ENCODE measurements at places on chromosomes 6 and 20.
A peak's percentile ranks its signal among the peaks of the same experiment; 100 is the strongest.

DNA sequence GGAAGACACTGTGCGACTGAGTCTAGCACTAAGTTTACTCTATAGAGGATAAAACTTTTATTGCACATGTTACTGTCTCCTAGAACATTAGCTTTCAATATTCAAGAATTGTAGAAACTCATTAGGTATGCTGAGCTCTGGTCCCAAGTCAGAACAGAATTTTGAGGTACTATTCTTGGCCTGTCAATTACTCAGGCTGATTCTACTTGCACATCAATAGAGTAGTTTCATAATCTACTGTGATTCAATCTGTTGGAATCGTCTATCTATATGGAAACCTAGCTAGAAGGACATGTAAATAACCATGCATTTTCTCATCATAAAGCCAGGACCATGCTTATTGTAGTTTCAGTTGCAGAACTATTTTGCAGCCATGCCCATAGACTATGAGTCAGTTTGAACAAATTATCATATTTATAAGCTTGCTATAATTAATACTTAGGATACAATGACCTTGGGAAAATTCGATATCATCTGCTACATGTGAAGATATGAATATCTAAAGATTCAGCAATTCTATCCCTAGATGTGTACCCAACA, 41.6 kb downstream of the FLRT3 start:
- DNase-seq: no peak

- no peak for DNase-seq
Observed at GRCh38 chr20:36519012-36519719, 22.2 kb upstream of the MYL9 start.

DNA sequence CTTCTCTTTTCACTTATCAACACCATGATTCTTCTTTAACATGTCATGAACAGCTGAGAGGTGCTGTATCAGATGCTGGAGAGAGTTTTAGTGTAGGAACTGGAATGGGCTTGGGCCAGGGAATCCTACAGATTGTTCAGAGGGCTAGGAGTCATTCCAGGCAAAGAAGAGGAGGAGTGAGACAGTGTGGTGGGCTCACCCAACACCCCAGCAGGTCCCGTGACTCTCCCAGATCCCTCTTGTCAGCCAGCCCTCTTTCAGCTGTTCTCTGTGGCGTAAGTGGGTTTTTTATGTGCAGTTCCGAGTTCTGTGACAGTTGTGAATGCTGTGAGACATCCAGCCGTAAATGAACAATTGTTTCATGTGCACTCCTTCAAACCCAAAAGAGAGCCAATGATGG, 31.4 kb upstream of the CEP162 start:
- DNase-seq: no peak

GRCh38 chr6:16229700-16230099, 8.7 kb upstream of the GMPR start:
- DNase-seq: no peak

DNA sequence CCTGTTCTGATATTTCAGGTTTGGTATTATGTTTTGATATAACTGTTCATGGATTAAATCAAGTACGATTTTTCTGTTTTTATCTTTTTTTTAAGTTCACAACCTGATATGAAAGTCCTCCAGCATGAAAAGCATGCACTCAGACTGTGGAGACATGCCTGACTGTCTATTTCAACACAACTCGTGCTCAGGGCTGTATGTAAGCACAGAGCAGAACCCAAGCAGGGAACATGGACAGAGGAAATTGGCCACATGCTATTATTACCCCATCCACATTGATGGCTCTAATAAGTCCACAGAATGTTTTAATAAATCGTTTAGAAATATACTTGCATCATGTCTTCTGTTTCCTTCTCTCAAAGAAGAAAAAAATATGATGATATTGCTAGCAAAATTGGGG, 730.4 kb downstream of the C6orf118 start:
- DNase-seq: no peak

- DNase-seq: no peak
Observed at GRCh38 chr6:165821754-165822153, 158.7 kb upstream of the PDE10A start.

DNA sequence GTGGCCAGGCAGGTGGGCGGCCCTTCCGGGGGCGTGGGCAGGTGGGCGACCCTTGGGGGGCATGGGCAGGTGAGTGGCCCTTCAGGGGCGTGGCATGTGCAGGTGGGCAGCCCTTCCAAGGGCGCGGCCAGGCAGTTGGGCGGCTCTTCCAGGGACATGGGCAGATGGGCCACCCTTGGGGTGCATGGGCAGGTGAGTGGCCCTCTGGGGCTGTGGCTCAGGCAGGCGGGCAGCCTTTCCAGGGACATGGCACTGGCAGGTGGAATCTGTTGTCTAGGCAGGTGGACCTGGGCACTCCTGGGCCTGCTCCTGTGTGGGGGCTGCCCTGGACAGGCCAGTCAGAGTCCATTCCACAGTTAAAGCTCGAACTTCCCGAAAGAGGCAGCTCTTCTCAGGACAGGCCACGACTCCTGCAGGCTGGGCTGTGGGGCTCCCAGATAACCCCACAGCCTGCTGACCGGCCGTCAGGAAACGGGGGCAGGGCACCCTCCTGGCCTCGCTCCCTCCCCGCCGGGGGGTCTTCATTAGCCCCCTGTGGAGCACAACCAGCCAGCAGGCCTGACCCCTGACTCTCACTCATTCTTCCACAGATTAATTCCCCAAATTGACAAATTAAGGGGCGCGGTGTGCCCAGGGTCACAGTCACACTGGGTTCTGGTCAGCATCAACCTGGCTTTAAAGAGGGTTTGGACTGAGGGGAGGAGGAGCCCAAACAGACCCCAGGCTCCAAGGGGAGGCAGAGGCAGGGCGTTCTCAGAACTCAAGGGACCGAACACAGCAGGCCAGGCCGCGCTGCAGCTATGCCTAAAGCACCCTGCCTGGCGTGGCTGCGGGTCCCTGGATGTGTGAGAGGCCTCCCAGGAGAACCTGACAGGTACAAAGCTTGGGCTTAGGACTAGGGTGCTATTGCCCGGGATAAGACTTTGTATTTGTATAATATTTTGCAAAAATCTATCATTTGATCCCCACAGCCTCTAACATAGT, 130.0 kb downstream of the DLL1 start:
- no peak for DNase-seq

- DNase-seq: peak; percentile 63
Observed at GRCh38 chr20:3209257-3209945, at the start of gene ITPA. Gene ITPA, plus strand, starts transcription at chr20:3209498. Its CDS starts 54 bp downstream, at chr20:3209552.

DNA sequence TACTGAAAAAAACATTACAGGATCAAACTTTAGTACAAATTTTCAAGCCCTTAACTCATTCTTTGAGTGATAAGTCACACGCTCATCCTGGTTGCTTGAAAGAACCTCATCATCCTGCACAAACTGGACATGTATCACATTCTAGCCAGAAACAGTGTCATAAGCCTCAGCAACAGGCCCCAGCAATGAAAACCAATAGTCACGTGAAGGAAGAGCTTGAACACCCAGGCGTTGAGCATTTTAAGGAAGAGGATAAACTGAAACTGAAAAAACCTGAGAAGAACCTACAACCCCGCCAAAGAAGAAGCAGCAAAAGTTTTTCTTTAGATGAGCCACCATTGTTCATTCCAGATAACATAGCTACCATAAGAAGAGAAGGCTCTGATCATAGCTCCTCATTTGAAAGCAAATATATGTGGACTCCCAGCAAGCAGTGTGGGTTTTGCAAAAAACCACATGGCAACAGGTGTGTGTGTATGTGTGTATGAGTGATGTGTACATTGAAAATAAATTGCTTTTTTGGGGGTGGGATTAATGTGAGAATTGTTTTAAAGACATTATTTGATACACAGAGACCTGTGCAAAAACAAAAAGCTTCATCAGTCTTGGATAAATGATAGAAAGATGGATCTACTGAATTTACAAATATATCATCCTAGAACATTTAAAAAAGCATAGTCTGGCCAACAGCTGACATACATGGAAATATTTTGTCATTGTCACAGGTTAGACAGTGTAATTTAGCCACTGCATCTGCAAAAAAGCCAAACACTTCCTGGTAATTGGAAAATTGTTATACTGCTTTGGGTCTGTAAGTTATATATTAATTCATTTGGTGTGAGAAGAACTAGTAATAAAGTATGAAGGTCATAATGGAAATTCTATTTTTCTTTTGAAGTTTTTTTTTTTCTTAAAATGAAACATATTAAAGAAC, 50.1 kb downstream of the PHF3 start:
- DNase-seq: no peak

- no peak for DNase-seq
Observed at GRCh38 chr20:46811224-46812084, 83.2 kb upstream of the EYA2 start.

- DNase-seq: no peak
Observed at GRCh38 chr20:45452238-45452637, 17.3 kb upstream of the WFDC2 start.

GRCh38 chr6:105452376-105452775, 49.5 kb upstream of the PREP start:
- DNase-seq: no peak

GRCh38 chr6:149471801-149472200, 13.0 kb downstream of the ZC3H12D start:
- DNase-seq: no peak

DNA sequence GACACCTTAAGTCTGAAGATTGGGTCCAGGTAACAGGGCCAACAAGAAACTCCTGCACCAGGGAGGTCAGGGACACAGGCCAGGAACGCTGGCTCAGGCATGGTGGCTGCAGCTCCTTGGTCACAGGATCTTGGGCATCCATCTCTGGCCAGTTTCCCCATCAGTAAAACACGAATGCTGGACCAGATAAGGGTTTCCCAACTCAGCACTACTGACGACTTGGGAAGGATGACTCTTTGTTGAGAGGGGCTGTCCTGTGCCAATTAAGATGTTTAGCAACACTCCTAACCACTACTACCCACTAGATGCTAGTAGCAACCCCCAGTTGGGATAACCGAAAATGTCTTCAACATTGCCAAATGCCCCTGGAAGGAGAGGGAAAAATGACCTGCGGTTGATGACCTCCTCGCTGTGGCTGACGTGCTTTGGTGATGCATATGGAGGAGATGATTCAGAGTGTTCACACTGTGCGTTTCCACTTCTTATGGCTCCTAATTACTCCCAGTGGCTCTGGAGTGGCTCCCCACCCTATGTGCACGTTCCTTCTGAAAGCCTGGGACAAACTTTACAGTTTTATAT, 261.9 kb downstream of the CDH26 start:
- no peak for DNase-seq

DNA sequence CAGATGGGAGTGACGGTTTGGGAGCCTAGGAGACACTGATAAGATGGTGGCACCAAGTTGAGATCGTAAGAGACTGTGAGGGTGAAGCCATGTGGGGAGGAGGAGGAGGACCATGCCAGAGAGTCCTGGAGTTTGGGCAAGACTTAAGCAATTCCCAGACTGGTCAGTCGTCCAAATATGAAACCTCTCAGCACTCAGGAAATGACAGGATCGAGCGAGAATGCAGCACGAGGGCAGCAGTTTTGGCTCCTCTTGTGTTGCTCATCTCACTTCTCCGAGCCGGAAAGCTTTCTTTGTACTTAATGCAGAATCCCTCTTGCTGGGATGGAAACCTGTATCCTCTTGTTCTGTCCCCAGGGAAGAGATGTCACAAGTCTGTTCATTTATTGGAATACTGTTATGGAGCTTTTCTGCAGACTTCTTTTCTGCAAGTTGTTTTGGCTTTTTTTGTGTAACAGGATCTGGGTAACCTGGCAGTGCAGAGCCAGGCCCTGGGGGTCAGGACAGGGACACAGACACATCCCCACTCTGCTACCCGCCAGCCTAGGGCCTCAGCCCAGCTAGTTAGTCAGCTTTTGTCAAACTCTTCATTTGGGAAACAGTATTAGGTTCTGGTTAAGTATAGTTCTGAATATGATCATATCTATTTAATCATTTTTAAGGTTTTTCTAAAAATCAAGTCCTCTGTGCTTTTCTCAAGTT, 34.3 kb downstream of the FNDC1 start:
- DNase-seq: no peak

GRCh38 chr6:29490055-29490454, 2.3 kb upstream of the MAS1L start:
- DNase-seq: no peak

DNA sequence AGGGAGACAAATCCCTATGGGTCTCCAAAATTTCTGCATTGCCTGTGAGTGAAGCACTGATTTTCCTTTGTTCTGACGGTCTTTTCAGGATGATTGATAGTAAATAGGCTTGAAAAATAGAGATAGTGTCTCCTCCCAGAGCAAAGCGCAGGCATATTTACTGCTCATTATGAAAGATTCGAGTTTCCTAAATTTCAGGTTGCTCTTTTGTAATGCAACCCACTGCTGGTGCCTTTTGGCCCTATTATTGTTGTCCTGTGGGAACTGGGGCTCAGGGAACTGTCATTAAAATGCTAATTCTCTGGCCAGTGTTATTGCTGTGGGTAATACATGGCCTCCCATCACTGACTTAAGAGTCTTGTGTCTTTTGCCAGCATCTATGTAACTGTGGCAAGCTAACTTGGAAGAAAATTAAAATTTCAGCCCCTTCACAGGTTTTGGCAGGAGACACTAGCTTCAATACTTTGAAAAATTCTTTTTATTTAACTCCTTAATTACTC, 754.1 kb upstream of the MAP3K7 start:
- DNase-seq: no peak

DNA sequence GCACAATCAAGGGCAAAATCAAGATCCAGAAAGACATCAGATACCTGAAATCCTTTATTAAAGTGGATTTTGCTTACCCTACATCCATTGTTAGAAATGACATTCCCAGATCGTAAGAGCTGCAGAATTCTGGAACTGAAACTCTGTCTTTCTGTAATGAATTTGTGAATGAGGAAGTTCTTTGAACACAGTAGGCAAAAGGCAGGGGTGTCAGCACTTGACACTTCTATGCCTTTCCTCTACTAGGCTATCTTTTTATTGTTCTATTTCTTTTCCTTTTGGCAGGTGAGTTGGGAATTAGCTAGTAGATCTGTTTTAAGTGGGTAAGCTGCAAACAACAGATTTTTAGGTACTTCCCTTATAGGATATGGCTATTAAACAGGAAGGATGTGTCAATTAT, 126.3 kb downstream of the CARMIL1 start:
- no peak for DNase-seq

DNA sequence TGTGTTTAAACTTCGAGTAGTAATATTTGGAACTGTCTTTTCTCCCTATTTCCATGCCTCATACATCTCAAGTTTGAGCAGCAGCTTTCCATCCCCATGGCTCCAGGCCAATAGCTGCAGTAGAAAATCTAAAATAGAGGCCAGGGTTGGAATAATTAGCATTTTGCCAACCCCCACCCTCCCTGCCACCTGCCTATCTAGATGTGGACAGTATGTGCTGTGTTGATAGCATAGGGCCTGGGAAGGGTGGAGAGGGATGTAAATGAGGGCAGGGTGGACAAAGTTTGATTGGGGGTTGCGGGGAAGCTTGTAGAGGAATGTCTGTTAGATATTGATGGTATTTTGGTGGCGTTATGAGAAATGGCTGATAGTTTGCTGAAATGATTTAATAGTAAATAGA, 5.6 kb downstream of the TOP1 start:
- no peak for DNase-seq

GRCh38 chr6:117174835-117175360, 90.5 kb upstream of the VGLL2 start:
- DNase-seq: no peak

- no peak for DNase-seq
Observed at GRCh38 chr6:166670894-166671293, 43.8 kb upstream of the RPS6KA2 start.

- no peak for DNase-seq
Observed at GRCh38 chr6:112827793-112828192, 480.7 kb downstream of the RFPL4B start.

- DNase-seq: no peak
Observed at GRCh38 chr20:47124181-47124717, 229.6 kb downstream of the EYA2 start.

GRCh38 chr20:34084227-34084923, 27.7 kb downstream of the EIF2S2 start:
- DNase-seq: no peak
